ENCODE measurements at places on chromosomes 5 and 9.

- no peaks in the 10 kb centered on the region for H3K4me1 ChIP-seq
- H3K36me3 ChIP-seq, result no peaks in the 10 kb centered on the region
- H3K27me3 ChIP-seq, result no peaks in the 10 kb centered on the region
- no peak for DNase-seq
Observed at GRCh38 chr9:26261503-26262330, 583.5 kb upstream of the TUSC1 start.

DNA sequence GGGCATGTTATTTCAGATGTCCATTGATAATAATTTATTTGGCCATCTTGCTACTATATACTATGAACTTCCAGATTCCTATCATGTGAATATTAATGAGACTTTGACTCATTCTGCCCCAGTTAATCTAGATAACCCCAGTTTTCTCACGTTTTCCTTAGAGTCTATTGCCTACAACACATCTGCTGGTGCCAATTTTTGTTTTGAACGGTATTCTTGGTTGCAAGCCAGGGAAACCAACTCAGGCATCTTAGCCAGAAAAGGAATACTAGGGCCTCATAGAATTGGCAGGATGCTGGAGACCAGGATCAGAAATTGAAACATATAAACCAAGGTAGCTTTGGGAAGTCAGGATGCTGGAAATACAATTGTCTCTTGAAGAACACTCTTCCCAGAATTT, 28.0 kb upstream of the NPR3 start:
- no peak for DNase-seq
- H3K4me1 ChIP-seq, result no peaks in the 10 kb centered on the region
- H3K27me3 ChIP-seq, result no peaks in the 10 kb centered on the region

- H3K27ac ChIP-seq, result no peak overlapping the region
- no peak for DNase-seq
- no peaks in the 10 kb centered on the region for H3K36me3 ChIP-seq
- H3K4me1 ChIP-seq, result no peaks in the 10 kb centered on the region
Observed at GRCh38 chr5:81214848-81215247, 18.3 kb upstream of the CKMT2 start.

DNA sequence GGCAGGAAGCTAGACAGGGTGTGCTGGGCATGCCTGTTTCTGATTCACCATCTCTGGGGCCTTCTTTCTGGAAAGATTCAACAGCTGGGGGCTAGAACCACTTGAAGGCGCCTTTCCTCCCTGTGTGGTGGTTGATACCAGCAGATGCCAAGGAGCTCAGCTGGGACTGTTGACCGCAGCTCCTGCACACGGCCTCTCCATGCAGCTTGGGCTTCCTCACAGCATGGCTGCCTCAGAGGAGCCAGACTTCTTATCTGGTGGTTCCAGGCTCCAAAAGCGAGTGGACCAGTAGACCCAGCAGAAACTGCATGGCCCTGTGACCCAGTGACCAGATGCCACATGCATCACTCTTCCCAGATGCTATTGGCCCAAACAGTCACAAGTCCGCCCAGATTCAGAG, 74.7 kb upstream of the COL5A1 start:
- H3K36me3 ChIP-seq, result no peaks in the 10 kb centered on the region
- H3K4me1 ChIP-seq, result no peaks in the 10 kb centered on the region
- H3K27ac ChIP-seq, result no peak overlapping the region
- no peaks in the 10 kb centered on the region for H3K27me3 ChIP-seq
- DNase-seq, result no peak
- no peak overlapping the region for H3K4me3 ChIP-seq

GRCh38 chr9:76403352-76403751, 9.1 kb upstream of the RFK start:
- H3K27ac ChIP-seq, result no peak overlapping the region
- peak; percentile 23 for DNase-seq
- H3K36me3 ChIP-seq, result no peaks in the 10 kb centered on the region

GRCh38 chr9:94872891-94873511, 146.5 kb downstream of the AOPEP start:
- H3K4me1 ChIP-seq, result peaks cover 11% of the 10 kb centered on the region
- H3K36me3 ChIP-seq, result no peaks in the 10 kb centered on the region
- no peak overlapping the region for H3K4me3 ChIP-seq

DNA sequence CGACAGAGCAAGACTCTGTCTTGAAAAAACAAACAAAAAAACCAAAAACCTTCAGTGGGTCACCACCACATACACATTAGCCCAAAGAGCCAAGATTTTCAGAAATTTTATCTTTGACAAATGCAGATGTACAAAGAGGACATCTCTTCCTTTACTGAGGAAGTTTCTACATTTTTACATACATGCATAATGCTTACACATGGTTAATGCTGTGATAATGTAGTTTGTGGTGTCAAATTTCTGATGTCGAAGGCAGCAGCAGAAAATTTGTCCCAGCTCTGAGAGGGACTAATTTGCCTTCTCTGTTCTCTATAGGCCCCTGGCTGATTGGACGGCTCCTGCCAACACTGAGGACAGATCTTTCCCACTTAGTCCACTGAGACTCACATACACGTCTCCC, 24.6 kb upstream of the C9orf40 start:
- no peak overlapping the region for H3K4me3 ChIP-seq
- no peak overlapping the region for H3K27ac ChIP-seq
- DNase-seq, result no peak
- peaks cover 19% of the 10 kb centered on the region for H3K36me3 ChIP-seq

DNA sequence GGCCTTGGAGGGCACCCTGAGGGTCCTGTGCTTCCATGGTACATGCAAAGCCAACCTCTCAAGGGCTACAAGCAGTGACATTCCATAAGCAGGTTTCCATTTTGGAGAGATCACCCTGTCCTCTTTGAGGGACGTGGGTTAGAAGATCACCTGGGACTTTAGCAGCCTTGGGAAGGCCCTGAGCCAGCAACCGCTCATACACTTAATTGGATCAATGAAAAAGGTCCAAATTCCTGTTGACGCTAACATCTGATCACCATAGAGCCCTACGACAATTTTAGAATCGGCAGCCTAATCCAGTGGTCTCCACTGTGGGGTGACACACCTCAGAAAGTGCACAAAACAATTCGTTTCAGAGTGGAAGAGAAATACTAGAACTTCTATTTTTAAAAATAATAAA, 196.0 kb upstream of the NR3C1 start:
- H3K27me3 ChIP-seq, result no peaks in the 10 kb centered on the region

GRCh38 chr9:106696804-106697203, 166.2 kb upstream of the ZNF462 start:
- H3K4me1 ChIP-seq, result no peaks in the 10 kb centered on the region
- no peaks in the 10 kb centered on the region for H3K27me3 ChIP-seq

DNA sequence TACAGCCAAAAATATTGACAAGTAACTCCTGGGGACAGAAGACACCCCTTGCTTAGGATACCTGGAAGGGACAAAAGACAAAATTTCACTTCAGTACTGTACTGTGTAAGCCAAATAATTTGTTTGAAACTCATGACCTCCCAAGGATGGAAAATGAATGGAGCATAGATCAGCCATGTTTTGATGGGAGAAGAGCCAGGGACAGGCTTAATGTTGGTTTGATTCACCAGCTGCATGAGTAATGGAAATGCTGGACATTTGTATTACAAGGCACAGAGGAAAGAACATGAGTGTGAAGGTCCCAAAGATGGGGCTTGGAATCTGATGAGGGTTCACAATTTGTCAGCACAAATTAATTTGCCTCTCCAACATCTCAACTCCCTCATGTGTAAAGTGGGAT, 122.8 kb downstream of the ENC1 start:
- H3K27me3 ChIP-seq, result no peaks in the 10 kb centered on the region
- H3K4me3 ChIP-seq, result no peak overlapping the region
- H3K36me3 ChIP-seq, result no peaks in the 10 kb centered on the region
- no peaks in the 10 kb centered on the region for H3K4me1 ChIP-seq
- DNase-seq, result no peak
- no peak overlapping the region for H3K27ac ChIP-seq

- no peak for DNase-seq
- H3K27me3 ChIP-seq, result peaks cover 36% of the 10 kb centered on the region
- H3K4me3 ChIP-seq, result no peak overlapping the region
- no peaks in the 10 kb centered on the region for H3K36me3 ChIP-seq
- peaks cover 20% of the 10 kb centered on the region for H3K4me1 ChIP-seq
Observed at GRCh38 chr9:128422783-128423150, 2.1 kb downstream of the CERCAM start.
